T-cell (primary cell): ENCODE measurements at places on chromosomes 16 and 17. TPM values are rescaled to one million over a fixed set of nuclear protein-coding genes. Genes with fewer than 3 reads are reported as not detected.

Gene FA2H
- total RNA-seq: 0.23 TPM

Gene ZNF319
- 14.9 TPM for total RNA-seq

DNA sequence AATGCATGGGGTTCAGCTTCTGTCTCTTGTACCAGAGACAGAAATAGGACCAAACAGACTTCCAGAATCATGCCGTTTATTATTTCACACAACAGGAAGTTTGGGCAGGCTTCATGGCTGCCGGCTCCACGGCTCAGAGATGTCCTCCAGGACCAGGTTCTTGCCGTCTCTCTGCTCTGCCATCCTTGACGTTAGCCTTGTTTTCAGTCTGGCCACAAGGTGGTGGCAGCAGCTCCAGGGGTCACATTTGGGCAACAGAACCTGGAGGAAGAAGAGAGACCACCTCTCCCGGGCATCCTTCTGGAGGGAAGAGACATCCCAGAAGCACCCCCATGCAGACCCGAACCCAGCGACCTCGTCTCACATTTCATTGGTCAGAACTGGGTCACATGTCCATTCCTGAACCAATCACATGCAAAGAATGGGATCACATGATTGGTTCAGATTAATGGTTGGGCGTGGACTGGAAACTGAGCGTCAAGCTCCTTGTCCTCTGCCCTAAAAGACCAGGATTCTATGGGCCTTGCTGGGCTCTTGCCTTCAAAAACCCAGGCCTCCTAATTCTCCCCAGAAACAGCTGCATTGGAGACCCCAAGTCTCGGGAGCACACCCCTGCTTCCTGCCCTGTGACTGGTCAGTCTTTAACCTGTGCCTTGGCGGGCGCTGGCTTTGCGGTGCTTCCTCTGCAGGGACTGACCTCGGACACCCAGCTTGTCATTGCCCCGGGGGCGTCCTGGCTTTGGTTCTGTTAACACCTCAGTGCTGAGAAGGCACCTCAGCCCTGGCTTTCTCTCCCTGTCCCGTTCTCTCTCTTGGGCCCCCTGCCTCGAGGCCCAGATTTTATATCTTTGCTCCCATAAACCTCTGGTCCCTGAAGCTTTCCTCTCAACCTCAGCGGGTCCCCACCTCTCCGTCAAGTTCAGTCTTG lies 63.3 kb downstream of the IRF8 start:
- no peak for DNase-seq

DNA sequence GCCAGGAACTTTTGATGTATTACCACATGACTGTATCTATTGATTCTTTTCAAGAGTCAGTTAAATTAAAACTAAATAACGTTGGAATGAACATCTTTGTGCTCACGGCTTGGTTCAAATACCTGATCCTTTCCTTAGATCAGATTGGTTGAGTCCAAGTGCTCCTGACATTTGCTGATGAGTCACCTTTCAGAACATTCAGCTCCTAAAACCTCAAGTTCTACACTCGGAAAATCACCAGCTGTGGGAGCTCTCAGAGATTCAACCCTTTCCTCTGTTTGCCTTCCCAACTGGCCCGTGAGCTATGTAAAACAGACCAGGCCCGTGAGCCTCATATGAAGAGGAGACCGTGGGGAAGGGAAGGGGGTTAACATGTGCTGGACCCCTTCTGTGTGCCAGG lies 68.1 kb downstream of the RTN4RL1 start:
- no peak for DNase-seq

DNA sequence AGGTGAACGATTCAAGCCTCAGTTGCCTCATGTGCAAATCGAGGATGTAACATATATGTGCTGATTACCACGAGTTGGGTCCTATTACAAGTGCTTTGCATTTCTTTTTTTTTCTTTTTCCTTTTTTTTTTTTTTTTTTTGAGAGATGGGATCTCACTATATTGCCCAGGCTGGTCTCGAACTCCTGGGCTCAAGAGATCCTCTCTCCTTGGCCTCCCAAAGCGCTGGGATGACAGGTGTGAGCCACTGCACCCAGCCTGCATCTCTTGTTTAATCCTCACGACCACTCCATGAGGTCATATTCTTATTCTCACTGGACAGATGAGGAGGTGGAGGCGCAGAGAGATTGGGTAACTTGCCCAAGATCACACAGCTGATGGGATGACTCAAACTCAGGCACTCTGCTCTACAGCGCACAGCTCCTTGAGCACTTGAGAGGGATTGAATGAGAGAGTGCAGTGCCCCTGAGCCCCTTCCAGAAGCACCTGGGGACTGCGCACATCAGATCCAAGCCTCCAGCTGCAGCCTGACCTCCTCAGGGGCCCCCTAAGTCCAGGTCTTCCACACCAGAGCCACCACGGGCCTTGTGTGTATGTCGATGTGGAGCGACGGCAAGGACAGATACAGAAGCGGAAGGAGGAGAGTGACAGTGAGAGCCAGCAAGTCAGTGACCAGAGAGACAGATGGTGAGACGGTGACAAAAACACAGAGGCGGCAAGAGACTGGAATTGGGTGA lies 4.9 kb downstream of the STX1B start:
- DNase-seq: no peak

Gene C16orf46
- 0.35 TPM for total RNA-seq

DNA sequence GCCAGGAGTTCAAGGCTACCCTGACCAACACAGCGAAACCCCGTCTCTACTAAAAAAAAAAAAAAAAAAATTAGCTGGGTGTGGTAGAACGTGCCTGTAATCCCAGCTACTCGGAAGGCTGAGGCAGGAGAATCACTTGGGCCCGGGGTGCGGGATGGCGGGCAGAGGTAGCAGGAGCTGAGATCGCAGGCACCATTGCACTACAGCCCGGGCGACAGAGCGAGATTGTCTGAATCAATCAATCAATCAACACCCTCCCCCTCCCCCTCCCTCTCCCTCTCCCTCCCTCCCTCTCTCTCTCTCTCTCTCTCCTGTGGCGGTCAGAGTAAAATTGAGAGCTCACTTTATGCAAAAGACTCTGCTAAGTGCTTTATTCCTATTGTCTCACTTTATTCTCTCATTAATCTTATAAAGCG lies 1.2 kb downstream of the HSDL1 start:
- no peak for DNase-seq
